ENCODE measurements at places on chromosomes 6 and 20.

GRCh38 chr6:132084811-132085509, 133.8 kb upstream of the CCN2 start:
- DNase-seq: peak; percentile 99

DNA sequence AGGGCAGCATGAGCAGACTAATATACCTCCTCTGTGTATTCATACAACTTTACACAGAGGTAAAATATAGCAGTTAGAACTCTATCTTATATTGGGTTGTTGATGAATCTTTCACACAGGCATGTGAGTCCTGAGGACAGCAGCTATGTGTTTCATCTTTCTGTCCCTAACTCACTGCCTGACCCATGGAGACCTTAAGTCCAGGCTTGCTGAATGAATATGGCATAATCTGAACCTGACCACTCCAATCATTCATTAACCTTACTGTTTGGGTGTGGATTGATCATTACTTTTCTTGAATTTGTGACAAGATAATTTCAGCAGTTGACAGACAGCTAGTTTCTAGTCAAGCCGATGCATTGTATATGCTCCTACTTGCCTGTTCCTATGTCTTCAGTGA, 27.3 kb upstream of the TSPYL1 start:
- no peak for DNase-seq

DNA sequence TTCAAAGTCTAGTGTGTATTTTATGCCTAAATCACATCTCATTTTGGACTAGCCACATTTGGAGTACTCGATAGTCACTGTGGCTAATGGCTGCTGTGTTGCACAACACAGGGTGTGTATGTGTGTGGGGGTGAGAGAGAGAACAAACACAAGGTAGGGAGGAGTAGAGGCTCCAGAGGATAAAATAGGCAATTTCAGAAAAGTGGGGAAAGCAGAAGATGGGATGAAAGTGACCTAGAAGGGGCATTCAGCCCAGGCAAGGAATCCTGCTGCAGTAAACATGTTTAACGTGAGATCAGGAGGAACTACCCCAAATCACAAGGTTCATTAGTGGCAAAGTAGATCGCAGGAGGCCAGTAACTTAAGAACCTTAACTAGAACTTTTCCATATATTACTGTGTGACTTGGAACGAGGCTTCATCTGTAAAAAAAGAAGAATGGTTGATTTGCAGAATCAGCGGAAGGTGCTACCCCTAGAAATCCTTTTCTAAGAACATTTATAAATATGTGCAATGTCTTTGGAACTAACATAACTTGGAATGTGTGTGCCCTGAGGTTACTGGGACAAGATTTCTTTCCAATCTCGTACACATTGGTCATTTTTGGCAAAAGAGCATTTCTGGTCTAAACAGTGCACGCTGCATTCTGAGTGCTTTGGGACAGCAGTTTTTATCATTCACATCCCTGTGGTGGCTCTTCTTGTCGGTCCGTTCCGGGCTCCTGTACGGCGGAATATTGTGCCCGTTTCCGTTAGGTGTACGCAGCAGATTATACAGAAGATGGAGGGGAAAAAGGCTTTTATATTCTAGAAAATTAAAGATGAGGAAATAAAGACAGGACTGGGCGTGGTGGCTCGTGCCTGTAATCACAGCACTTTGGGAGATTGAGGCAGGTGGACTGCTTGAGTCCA, 2.6 kb downstream of the DUSP22 start:
- DNase-seq: no peak

- no peak for DNase-seq
These were observed 114.6 kb downstream of the VEGFA start for GRCh38 chr6:43884652-43885022.

GRCh38 chr6:119348748-119349360, 707 bp downstream of the MAN1A1 start:
- peak; percentile 29 for DNase-seq

- no peak for DNase-seq
These were observed 85.4 kb downstream of the CD83 start for GRCh38 chr6:14202947-14203346.

- DNase-seq: peak; percentile 14
These were observed 68.5 kb upstream of the ZNF184 start for GRCh38 chr6:27541212-27541932.

GRCh38 chr6:257031-257725, 35.1 kb upstream of the DUSP22 start:
- DNase-seq: peak; percentile 6

GRCh38 chr6:40937491-40937890, 101.5 kb downstream of the UNC5CL start:
- peak; percentile 65 for DNase-seq

- peak; percentile 44 for DNase-seq
These were observed 50.3 kb upstream of the BTBD3 start for GRCh38 chr20:11867291-11867919.

- DNase-seq: no peak
These were observed 67.1 kb downstream of the EDN1 start for GRCh38 chr6:12356983-12357972.

GRCh38 chr20:39876976-39877635, 811.9 kb downstream of the MAFB start:
- DNase-seq: no peak

GRCh38 chr20:63417097-63417737, 55.2 kb downstream of the KCNQ2 start:
- no peak for DNase-seq

DNA sequence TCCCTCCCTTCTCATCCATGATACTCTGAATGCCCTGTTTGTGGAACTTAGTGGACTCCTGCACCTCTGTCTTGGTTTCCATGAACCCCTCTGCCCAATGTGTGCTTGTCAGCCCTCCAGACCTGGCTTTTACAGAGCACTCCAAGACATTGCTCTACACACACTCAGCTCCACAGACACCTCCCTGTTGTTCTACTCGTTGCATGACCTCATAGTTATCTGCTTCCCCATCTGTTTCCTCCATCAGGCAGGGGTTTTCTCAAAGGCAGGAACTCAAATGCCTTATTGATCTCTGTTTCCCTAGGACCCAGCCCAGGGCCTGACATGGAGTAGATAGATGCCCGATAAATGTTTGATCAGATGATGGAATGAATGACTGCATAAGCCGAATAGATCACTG, 13.3 kb downstream of the PLCG1 start:
- DNase-seq: peak; percentile 29

DNA sequence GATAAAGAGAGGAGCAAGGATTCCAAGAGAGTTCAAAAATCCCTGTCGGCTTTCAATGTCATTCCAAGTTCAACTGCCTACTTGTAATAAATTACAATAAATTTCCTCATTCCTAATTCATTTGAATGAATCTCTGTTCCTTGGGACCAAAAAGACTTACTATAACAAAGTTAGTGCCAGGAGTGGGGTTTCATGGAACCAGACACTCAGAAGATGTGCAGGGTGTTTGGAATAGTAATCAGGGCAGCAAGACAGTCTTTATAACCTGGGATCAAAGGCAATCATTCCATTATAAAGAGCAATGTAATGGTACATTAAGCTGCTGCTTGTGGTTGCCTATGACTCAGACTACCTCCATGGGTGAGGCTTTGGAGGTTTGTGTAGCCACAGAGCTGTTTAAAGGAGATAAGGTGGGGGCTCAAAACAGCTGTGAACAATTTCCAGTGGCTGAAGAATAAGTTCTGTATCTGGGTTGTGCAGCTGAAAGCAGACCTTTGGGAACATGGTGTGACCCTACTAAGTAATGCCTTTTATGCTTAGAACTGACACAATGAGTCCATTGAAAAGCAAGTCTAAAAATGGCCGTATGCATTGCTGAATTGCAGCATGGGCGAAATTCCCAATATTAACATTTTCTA, 159.9 kb downstream of the LINC00237 start:
- DNase-seq: no peak

DNA sequence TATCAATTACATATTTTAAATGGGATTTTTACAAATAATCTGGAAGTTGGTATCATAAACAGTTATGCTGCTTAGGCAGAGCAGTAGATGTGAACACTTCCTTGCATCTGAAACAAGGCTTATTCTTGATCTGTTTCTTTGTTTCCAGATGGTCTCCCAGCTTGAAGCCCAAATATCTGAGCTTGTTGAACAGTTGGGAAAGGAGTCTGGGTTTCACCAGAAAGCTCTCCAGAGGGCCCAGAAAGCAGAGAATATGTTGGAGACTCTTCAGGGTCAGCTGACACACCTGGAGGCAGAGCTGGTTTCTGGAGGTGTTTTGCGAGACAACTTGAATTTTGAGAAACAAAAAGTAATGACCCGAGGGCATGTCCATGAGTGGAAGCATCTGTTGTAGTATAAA, 91.9 kb downstream of the CCDC170 start:
- DNase-seq: no peak

GRCh38 chr6:22467645-22468044, 101.7 kb upstream of the HDGFL1 start:
- DNase-seq: no peak

- no peak for DNase-seq
These were observed 255.6 kb downstream of the PREX1 start for GRCh38 chr20:48571949-48572847.

DNA sequence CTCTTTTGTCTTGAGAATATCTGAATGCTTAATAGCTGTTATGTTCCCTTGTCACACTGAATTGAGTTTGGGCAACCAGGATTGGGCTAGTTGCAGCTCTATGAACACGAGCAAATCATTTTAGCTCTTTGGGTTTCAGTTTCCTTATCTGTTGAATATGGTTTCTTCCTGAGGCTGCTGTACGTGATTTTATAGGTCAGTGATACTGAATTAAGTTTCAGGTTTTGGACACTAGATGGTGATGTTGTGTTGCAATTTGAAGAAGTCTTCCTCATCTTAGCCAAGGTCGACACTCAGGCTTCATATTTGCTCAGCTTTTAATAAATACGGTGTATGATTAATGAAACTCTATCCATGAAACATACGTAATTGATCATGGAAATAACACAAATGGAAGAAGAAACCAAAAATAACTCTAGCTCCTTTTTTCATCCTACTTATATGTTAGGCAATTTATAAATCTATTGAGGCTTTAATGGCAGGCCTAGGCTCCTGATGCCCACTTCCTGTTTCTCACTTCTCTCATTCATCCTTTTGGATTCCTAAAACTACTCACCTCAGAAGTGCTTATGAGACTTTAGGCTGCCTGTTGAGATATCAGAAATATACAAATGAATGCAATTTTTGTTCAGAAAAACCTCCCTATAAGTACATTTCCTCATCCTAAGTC, 354.1 kb upstream of the MAP3K7 start:
- DNase-seq: peak; percentile 66

GRCh38 chr6:378958-379409, 12.6 kb upstream of the IRF4 start:
- no peak for DNase-seq

- DNase-seq: no peak
These were observed 188.5 kb downstream of the ZNF217 start for GRCh38 chr20:53405139-53405538.

DNA sequence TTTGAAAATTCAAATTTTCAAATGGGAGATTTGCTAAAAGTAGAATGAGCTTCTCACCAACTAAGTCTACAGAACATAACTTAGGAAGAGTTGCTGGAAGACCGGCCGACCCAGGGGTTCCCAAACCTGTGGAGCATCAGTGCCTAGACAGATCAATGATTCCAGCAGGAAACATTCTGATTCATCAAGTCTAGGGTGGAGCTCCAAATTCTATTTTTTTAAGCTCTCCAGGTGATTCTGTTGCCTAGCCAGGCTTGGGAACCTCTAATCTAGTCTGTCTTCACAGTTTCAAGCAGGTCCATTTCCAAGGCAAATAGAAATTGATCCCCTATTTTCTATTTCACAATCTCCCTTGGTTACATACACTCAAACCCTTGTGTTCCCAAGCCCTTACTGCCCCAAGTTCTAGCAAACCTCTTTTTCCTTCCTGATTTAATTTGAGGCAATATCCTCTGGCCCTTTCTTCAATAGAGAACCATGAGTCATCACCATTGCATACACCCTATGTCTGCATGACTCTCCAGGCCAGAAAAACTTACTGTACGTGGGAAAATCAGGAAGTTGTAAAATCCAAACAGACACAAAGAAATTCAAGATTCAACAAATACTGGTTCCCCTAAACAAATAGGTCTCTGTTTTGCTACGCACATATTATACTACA, 8.9 kb downstream of the ATXN1 start:
- DNase-seq: peak; percentile 94

DNA sequence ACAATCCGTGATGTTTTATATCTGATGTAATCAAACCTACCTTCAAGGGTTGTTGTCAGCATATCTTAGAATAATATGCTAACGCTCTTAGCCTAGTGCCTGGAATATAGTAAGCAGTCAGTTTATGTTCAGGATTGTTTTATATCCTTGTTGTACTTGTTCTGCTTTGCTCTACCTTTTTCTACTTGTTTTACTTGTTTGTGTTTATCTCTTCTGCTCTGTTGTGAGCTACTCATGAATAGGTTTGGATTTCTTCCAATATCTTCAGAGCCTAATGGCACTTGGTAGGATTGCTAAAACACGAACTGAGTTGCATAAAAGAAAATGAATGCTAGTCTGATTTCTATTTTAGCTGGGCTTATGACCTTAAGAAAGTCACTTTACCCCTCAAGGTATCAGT, 40.1 kb downstream of the DNAH8 start:
- DNase-seq: no peak

- DNase-seq: no peak
These were observed 679.2 kb downstream of the TENT5A start for GRCh38 chr6:81073318-81073717.

GRCh38 chr6:6590530-6590929, 2.0 kb downstream of the LY86 start:
- DNase-seq: no peak

DNA sequence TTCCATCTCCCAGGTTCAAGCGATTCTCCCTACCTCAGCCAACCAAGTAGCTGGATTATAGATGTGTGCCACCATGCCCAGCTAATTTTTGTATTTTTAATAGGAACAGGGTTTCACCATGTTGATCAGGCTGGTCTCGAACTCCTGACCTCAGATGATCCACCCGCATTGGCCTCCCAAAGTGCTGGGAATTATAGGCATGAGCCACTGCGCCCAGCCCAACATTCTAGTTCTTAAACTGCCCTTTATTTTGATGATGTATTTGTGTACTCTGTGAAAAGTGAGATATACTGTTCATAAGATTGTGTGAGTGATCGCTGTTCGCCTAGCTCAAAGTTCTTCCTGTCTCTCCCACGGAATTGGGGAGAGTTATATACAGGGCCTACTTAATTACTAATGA, 93.1 kb downstream of the HFE start:
- DNase-seq: no peak

GRCh38 chr6:63313111-63313510, 6.7 kb downstream of the LGSN start:
- DNase-seq: no peak

- DNase-seq: peak; percentile 94
These were observed 709.6 kb upstream of the MARCKS start for GRCh38 chr6:113147544-113147943.

GRCh38 chr6:21836277-21836676, 242.7 kb downstream of the SOX4 start:
- no peak for DNase-seq

- DNase-seq: peak; percentile 17
These were observed 65.8 kb downstream of the REV3L start for GRCh38 chr6:111417181-111417585.

GRCh38 chr6:72621291-72622093, at the start of gene KCNQ5:
Gene KCNQ5 (plus strand): TSS chr6:72622064.
- no peak for DNase-seq

All from IMR-90 (cell line).